NT2/D1 (cell line): ENCODE measurements at places on chromosomes 11 and 22.

DNA sequence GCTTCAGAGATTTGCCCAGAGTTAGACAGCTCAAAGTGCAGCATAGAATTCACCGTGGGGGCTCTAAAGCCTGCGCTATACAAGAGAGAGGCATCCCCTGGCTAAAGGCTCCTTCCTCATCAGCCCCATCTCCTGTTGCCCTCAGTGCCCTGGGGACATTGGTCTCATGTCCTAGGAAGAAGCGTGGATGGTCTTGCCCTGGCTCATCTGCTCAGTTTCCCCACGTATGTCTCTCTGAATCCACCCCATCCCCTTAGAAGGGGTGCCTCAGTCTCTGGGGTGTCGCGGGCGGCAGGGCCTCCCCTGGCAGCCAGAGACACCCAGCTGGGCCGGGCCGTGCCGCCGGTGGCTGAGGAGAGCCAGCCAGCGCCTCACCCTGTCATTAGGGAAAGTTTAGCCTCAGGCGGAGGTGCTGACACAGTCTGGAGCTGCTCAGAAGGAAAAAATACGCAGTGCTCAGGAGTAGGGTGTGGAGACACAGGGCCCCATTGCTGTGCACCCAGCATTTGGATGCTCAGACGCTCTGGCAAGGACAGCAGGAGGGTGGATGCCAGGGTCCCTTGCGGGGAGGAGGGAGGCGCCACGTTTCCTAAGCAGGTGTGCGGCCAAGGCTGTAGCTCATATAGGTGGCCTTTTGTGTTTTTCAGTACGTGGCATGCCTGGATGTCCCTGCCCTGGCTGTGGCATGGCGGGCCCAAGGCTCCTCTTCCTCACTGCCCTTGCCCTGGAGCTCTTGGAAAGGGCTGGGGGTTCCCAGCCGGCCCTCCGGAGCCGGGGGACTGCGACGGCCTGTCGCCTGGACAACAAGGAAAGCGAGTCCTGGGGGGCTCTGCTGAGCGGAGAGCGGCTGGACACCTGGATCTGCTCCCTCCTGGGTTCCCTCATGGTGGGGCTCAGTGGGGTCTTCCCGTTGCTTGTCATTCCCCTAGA lies 1.3 kb downstream of the SLC39A13 start:
- no peak for DNase-seq

DNA sequence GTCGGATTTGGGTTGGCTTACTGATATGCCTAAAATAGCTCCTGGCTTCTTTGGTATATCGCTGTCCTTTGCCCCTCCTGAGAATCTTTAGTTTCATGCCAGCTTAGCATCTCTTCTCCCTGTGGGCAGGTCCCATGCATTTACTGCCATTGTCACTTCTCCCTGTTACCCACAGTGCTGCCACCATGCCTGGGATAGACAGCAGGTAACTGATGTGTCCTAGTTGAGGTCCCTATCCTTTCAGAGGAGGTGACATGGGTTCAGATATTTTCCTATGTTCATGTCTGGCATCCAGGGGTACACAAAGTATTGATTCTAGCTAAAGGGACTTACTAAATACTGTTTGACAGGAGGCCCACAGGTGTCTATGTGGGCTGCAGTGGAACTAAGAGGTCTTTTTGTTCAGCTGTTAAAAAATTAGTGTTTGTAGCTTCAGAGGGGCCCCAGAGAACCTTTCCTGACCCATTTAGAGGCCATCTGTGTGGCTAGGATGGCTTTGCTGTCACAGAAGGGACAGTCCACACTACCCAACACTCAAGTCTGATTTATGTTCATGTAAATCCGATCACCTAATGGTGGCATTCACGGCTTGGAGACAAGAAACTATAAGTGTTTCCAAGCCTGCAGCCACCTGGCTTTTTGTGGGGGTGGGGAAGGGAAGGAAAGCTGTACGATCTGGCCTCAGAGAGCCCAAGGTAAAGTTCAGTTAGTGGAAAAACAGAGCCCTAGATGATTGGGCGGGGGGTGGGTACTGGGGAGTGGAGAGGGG lies 8.5 kb downstream of the TIMP3 start:
- no peak for DNase-seq

GRCh38 chr11:115693002-115693401 lies 188.8 kb upstream of the CADM1 start:
- DNase-seq = no peak

DNA sequence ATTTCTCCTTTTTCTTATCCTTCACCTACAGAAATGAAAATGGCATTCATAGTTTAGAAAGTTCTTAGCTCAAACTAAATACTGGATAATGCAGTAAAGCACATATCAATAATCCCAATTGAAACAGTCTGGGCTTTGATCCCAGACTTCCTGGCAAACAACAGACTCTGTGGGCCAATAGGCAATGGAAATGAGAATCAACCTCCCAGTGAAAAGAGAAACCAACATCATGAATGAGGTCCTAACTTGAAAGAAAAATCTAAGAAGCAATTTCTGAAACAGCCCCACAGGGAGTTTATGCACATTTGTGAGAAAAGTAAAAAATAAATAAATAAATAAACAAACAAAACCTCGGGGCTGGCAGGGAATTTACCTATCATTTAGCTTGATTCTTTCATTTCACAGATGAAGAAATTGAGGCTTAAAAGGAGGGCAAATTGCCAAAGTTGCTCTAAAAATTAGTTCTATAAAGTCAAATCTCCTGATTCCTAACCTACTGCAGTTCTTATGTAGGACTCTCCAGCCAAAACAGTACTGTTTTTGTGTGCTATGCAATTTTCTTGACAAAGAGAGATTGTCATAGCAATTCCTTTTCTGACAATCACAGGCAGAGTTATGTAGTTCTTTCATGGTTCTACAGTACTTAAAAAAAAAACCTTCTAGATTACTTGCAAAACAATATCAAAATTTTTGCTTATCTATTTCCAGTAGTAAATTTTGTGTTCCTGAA lies 265.8 kb downstream of the GRM5 start:
- DNase-seq = no peak

DNA sequence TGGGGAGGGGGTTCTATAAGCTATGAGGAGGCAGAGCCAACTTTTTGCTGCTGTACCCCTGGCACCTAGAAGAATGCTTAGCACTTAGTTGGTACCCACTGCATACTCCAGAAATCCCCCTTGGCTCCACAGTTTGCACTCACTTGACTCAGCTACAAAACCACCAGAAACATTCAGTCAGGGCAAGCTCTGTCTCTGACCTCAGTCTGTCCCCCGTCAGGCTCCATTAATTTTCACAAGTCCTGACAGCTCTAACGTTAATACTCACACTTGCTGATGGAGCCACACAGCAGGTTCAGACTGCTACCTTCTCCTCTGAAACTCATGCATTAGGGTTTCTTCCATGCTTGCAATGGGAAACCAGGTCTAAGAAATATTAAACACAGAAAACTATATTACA lies 81.7 kb downstream of the MPPED2 start:
- no peak for DNase-seq

DNA sequence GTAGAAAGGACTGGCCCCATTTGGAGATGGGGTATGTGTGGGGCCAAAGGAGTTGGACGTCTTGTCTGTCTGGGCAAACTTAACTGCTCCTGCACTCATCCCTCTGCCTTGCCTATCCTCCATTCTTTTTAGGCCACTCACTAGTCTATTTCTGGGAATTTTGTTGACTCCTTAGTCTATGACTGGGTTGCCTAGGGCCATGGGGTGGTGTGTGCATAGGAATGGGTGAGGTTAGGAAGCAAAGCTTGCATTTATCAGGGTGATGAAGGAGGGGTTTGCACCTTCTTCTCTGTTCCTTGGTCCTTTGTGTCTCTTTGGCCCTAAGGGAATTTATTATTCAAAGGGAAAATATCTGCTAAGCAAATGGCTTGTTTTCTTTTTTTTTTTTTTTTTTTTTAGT lies 80.9 kb upstream of the OR9Q1 start:
- no peak for DNase-seq

GRCh38 chr11:5234381-5234834 lies at the start of gene HBD:
Gene HBD, minus strand, starts transcription at chr11:5234483. Its CDS starts 50 bp downstream, at chr11:5234433.
- no peak for DNase-seq

DNA sequence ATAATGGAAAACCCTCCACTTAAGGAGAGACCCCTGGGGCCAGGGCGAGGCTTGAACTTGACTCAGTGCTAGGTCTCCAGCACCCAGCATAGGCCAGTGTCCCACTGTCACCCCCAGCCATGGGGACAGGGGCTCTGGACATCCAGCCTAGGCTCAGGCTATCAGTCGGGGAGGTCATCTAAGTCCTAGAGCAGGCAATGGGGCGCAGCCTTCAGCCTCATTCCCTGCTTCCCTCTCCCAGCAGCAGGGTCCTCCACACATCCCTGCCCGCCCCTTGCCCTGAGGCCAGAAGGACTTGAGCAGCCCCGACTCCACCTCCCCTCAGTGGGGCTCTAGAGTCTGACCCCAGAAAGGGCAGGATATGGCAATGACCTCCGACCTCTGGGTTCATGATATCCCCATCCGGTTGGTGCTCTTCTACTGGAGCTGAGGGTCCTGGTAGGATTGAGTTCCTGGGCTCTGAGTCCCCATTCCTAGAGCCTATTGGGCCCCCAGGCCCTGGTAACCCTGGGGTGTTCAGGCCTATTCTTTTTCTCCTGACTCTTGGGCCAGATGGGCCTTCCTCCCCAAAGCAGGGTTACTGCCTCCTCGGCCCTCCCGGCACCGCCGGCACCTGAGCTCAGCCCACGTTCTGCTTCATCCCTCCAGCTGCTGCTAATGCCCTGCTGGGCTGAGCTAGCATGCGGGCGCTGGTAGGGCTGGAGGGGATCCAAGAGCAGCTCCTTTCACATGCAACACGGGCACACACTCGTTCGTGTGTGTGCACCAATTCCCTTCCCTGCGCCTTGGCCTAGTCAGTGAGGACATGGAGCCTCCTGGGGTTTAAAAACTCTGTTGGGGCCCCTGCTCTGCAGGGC lies 4.4 kb downstream of the CST6 start:
- no peak for DNase-seq

DNA sequence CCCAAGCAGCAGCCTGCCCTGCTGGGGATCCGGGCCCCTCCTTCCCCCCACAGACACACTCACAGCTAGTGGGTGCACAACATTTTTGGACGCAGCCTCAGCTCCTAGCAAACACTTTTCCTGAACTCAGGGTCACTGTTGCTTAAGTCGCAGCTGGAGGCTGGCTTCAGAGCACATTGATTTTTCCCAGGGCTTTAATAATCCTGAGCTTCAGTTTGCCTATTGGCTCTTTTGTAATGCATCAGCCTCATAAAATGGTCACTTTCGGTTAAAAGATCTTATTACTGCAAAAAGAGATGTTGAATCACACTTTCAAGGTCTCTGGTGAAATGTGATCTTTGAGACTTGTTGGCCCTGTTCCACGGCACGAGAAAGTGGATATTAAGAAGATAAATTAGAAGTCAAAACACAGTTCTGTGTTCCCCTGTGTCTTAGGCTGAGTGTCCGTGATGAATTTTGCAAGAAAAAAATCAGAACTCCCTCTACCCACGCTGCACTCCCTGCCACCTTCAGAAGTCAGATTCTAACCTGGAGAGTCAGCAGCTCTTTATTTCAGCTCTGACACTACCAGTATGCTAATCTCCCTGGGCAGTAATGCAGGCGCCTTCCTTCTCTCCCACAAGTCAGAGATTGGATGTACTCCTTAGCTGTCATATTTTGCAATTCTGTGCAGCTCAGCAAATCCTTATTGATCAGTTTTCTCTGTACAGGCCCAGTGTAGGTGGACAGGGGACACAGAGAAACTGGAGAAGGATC lies 158.2 kb upstream of the E2F8 start:
- no peak for DNase-seq

GRCh38 chr11:91293119-91293518 lies 931.5 kb upstream of the FAT3 start:
- no peak for DNase-seq

- DNase-seq = no peak
Measured at GRCh38 chr11:114448749-114449482, 9.6 kb downstream of the REXO2 start.

GRCh38 chr11:16011396-16011795 lies 344.9 kb downstream of the SOX6 start:
- no peak for DNase-seq

DNA sequence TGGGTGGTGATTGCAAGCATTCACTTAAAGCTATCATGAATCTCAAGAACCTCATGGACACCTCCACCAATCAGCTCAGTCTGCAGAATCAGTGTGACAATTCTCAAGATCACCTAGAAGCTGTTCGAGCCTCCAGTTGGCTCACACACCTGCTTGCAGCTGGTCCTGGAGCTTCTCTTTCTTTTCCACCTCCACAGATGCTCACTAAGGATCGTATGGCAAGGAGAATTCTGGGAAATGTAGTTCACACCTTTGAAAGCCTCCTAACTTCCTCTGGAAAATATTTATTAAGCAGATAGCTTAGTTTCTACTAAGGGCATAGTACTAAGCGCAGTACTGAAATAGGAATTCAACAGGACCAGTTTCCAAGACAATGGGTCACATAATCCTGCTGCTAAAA lies 26.2 kb downstream of the FSHB start:
- DNase-seq = no peak

- no peak for DNase-seq
Measured at GRCh38 chr22:17734187-17734586, 40.1 kb downstream of the BID start.

DNA sequence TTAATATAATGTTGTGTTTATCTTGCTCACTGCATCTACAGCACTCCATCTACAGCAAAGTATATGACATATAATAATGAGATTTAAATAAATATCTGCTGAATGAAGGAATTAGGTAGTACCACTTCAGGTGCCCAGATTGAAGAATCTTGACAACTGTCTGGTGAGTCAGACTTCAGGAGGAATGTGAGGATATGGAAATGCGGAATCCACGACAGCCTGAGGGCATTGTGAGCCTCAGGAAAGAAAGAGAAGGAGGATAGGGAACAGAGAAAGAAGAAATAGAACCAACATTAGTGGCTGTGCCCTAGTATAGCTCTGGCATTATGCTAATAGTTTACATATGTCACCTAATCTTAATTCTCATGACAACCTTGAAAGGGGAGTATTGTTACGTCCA lies 304.4 kb downstream of the AASDHPPT start:
- no peak for DNase-seq
